ENCODE measurements at places on chromosomes 6 and 20. TPM values are rescaled to one million over a fixed set of nuclear protein-coding genes. Genes with fewer than 3 reads are reported as not detected.

GRCh38 chr6:33428224-33428965, 8.5 kb downstream of the SYNGAP1 start:
- no peak for DNase-seq

GRCh38 chr20:19886661-19887288, 128.7 kb downstream of the RIN2 start:
- no peak for DNase-seq

DNA sequence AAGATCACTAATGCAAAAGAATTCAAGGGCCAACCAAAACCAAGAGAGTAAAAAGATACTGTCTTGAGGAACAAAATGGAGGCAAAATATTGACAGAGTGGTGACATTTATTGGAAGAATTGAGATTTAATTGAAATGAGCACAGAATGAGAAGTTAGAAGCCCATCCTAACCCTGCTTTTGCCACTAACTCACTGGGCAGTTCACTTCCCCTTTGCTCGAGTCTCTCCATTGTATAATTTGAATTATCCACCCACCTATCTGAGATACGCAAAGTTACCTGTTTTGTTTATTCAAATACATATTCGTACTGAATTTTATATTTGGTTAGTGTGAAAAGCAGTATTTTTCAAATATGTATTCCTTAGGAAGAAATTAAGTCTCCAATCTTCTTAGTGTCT, 204.5 kb upstream of the PRDM1 start:
- no peak for DNase-seq

The EBF4 gene
- 23.0 TPM for total RNA-seq

- DNase-seq, result no peak
These were observed 44.9 kb downstream of the SNAP25 start for GRCh38 chr20:10263385-10264165.

The TRIM40 gene
- total RNA-seq, result not detected

DNA sequence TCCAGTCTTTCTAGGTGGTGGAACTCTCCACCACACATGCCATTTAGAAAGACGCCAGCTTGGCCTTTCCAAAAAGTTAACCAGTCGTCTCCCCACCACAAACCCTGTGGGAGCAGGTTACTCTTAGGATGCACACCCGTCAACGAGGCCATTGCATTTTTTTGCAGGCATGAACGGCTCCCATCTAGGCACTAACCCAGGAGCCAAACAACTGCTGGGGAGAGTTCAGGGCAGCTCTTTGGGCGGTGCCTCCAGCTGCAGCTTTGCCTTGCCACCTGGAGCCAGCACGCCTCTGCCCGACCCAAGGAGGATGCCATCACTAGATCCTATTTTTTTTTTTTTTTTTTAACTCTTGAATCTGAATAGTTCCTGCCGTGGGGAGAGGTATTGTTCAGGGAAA, 39.9 kb downstream of the TBC1D7 start:
- no peak for DNase-seq

GRCh38 chr20:37902504-37903313, at the start of gene VSTM2L:
Gene VSTM2L, plus strand, starts transcription at chr20:37903127. Its CDS starts 224 bp downstream, at chr20:37903351.
- peak; percentile 12 for DNase-seq

- DNase-seq, result no peak
These were observed 25.2 kb downstream of the RIOK1 start for GRCh38 chr6:7414811-7415210.

DNA sequence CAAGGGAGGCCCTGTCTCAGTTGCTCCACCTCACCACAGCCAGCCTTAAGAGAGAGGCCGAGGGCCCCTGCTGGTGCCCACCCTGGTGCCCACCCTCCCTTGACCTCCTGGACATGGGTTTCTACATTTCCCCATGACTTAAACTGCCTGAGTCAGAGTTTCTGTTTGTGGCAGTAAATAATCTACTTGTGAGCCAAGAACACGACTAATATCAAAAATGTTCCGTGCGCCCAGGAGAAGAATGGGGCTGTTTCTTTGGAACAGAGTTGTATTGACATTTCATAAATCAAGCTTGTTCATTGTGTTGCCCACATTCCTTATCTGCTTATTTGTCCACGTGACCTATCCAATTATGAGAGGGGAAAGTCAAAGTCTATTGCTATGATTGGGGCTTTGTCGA, 143.5 kb downstream of the ANKRD60 start:
- no peak for DNase-seq

DNA sequence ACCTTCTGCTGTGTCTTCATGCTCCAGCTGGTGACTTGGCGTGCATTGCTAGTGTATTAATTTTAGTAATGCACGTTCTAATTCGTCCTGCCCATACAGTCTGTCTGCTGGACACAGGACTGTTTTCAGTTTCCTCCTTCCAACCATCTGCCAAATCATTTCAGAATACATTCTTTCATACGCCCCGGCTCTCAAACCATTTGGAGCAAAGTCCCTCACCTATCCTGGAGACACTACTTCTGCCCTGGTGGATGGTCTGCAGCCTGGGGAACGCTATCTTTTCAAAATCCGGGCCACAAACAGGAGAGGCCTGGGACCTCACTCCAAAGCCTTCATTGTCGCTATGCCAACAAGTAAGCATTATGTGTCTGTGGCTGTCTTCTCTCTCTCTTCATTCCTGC, 60.5 kb downstream of the FNDC1 start:
- DNase-seq, result no peak

The ARMC12 gene
- total RNA-seq, result 4.5 TPM

The ULBP3 gene
- total RNA-seq, result 1.1 TPM

GRCh38 chr6:3398165-3398562, 58.7 kb downstream of the SLC22A23 start:
- DNase-seq, result no peak

GRCh38 chr6:70423189-70424134, 10.2 kb downstream of the FAM135A start:
- DNase-seq, result no peak

- DNase-seq, result no peak
These were observed 43.9 kb upstream of the SRF start for GRCh38 chr6:43127180-43127579.
